ENCODE measurements at places on chromosomes 16 and 17.

- no peak for DNase-seq
Observed at GRCh38 chr16:3578121-3578520, 918 bp upstream of the NLRC3 start.

DNA sequence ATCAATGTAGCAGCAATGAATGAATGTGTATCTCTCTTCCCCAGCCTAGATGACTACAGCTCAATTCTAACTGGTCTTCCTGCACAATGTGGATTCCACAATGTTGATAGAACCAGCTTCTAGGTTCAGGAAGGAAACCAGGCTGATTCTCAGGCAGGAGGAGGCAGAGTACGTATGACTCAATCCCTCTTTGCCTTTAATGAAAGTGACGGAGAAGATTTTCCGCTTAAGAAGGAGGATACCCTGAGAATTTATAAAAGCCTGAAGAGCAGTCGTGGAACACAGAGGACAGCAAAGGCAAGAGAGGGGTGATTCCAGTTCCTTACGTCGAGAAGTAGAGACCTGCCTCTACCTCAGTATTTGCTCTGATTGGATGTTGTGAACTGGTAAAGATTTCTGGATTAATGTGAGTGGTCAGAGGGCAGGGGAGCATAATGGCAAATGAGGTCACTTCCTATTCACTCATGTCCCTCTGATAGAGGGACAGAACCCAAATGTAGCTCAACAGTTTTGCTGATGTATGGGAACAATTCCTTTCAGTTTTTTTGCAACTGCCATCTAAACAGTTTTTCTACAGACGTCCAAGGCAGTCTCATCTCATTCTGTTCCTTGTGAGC lies 15.0 kb upstream of the SLC16A11 start:
- DNase-seq, result no peak

DNA sequence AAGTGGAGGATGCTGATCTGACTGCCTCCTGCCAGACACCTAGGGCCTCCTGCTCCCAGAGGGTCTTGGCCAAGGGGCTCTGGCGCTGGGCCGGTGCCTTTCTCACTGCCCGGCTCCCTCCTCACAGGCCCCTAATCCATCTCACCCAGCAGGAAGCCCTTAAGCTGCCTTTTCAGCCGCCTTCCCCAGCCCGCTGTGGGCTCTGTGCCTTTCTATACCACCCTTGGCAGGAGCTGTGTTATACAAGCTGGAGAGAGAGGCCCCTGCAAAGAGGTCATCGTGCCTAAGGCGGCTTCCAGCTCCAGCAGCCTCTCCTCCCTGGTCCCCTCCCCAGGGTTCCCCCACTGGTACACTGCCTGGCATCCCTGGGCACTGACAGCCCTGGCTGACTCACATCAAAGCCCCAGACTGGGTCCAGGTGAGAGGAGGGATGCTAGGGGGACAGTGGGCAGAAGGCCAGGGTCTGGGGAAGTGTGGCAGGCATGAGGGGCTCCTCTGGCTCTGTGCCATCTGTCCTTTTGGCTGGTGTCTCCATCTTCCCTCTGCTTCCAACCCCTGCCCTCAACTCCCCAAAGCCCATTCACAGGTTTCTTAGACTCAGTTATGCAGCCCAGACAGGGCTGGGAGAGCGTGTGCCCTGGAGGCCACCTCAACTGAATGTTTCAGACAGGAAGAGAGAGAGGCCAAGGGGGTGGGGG lies 15.3 kb upstream of the FZD2 start:
- DNase-seq, result peak; percentile 80

- no peak for DNase-seq
Observed at GRCh38 chr17:18246109-18246725, 12.3 kb downstream of the FLII start.

- no peak for DNase-seq
Observed at GRCh38 chr17:28667870-28668269, 5.9 kb downstream of the SUPT6H start.

GRCh38 chr17:45256114-45256966 lies 5.6 kb downstream of the SPATA32 start:
- DNase-seq, result no peak

DNA sequence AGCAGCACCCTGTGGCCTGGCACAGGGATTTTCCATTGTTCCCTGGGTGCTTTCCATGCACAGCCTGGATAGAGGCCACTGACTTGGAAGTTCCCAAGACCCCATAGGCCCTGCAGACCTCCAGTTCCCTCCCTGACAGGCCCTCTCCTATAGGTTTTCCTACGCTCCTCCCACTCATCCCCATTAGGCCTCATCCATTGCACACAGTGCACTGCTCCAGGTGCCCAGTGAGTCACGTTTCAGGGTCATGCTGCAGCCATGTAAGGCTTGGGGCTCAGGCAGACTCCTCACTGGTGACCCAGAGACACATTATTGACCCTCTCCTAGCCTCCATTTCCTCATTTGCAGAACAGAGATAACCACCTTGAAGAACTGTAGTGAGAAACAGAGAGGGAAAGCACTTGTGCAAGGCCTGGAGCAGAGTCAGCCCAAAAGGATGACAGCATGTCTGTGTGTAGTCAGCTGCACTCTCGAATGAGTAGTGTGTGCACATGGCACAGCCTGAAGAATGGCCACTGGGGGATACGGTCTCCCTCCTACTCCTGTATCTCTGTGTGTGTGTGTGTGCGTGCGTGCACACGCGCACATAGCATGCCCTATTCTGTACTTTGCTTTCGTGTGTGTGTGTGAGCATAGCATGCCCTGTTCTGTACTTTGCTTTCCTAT lies 26.8 kb downstream of the DRC3 start:
- no peak for DNase-seq

GRCh38 chr16:3095869-3096268 lies 3.2 kb downstream of the ZSCAN10 start:
- no peak for DNase-seq

GRCh38 chr16:59964232-59964924 lies 1230.3 kb upstream of the GOT2 start:
- no peak for DNase-seq

- DNase-seq, result no peak
Observed at GRCh38 chr17:77869041-77869599, 89.4 kb upstream of the TNRC6C start.

GRCh38 chr16:79519448-79519847 lies 81.1 kb downstream of the MAF start:
- DNase-seq, result no peak

GRCh38 chr17:15220785-15221184 lies 44.3 kb downstream of the PMP22 start:
- no peak for DNase-seq

- no peak for DNase-seq
Observed at GRCh38 chr17:37339321-37339720, 36.5 kb upstream of the C17orf78 start.

DNA sequence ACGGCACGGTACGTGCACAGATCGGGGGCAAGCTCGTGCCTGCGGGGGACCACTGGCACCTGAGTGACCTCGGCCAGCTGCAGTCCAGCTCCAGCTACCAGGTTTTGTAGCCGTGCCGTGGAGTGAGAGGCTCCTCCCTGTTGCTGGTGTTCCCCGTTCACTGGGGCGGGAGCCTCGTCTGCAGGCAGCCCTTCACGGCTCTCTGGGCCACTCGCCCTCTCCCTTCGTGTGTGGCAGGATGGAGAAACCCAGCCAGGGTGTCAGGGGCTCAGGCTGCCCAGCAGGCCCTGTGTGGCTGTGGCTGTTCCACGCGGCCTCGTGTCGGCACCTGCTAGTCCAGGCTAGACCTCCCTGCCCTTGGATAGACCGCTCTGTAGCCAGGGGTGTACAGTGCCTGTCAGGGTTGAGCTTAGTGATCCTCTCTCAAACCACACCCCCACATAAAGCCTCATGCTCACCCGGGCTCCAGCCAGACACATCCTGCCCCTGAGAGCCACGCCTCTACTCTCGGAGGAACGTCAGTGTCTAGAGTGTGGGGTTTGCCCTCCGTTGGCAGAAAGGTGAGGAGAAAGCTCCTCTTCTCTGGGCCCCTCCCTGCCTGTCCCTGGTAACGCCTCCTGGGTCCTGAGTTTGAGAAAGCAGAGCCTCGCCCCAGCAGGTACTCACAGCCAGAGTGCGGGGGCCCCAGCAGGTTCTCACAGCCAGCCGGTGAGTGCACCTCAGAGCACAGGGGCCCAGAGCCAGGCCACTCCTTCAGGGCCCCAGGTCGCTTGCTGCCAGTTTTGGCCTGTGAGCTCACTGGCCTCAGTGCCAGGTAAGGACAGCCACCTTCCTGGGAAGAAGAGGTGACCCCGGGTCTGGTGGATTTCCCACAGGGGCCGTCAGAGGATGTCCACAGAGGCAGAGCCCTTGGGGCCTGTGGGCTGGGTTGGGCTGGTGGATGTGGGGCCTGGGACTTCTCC lies 27.7 kb downstream of the NME3 start:
- peak; percentile 50 for DNase-seq

GRCh38 chr16:4892361-4893102 lies 44.4 kb downstream of the PPL start:
- DNase-seq, result no peak

DNA sequence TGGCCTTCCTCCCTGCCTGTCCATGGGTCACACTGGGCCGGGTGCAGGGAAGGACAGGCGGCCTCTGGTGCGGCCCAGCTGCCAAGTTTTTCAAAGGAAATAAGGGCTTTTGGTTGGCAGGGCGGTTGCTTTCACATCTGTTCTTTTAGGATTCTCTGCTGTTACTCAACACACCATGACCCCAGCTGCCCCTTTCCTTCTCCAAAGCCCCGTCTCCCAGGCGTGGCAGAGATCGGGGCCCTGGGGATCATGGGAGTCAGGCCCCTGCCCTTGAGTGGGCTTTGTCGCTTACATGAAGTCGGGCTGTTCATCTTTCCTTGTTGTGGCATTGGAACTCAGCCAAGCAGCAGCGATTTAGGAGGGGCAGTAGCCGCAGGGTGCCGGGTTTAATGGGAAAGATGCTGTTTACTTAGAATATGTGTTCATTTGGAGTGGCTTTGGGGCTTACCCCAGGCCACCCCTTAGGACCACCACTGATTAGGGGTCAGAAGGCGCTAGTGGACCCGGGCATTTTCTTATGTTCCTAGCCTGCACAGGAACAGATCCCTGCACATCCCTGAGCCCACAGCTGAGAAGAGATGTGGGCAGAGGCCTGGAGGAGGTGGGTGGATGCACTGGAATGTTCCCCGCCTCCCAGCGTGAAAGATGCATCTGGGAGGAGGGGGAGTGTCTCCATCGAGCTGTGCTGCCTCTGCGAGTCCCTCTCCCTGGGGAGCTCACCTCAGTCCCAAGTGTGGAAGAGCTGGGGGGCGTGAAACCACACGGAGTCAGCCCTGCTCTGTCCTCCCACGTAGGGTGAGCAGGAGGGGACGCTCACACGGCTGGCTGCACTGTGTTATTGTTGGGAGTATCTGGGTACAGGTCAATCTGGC lies 6.8 kb upstream of the ADCY7 start:
- DNase-seq, result peak; percentile 58

- peak; percentile 94 for DNase-seq
Observed at GRCh38 chr17:47253541-47254402, at the start of gene ITGB3. Gene ITGB3 (plus strand): TSS chr17:47253827. CDS start chr17:47253862, 35 bp downstream.

DNA sequence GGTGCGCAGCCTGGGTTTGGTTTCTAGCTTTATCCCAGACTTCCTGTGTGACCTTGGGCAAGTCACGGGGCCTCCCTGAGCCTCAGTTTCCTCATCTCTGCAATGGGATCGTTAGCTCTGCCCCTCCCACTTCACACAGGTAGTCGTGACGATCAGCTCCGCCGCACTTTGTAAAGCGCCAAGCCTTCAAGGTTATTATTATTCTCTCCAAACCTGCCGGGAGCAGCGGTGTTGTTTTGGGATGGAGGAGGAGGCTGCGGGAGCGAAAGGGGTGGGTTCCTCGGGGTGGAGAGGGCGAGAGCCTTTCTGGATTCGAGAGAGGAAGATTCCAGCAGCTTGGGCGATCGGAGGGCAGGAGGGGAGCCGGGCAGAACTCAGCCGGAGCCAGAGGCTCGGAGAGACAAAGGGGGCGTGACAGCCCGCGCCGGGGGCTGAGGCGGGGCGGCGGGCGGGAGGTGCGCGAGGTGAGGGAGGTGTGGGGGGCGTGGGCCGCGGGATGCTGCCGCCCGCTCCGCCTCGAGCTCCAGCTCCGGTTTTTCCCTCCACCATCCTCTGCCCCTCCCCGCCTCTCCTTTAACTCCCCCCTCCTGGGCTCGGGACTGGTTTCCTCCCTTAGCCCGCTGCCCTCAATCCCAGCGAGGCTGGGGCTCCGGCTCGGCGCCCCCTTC lies at the start of gene EFNB3:
Gene EFNB3, plus strand, starts transcription at position 602 of the 668 bp plus-strand sequence. CDS start 397 bp downstream, outside the sequence.
- DNase-seq, result peak; percentile 94

- no peak for DNase-seq
Observed at GRCh38 chr17:33948309-33948708, 306.8 kb upstream of the CCL2 start.

GRCh38 chr16:28082624-28083023 lies 19.1 kb upstream of the GSG1L start:
- DNase-seq, result peak; percentile 68

DNA sequence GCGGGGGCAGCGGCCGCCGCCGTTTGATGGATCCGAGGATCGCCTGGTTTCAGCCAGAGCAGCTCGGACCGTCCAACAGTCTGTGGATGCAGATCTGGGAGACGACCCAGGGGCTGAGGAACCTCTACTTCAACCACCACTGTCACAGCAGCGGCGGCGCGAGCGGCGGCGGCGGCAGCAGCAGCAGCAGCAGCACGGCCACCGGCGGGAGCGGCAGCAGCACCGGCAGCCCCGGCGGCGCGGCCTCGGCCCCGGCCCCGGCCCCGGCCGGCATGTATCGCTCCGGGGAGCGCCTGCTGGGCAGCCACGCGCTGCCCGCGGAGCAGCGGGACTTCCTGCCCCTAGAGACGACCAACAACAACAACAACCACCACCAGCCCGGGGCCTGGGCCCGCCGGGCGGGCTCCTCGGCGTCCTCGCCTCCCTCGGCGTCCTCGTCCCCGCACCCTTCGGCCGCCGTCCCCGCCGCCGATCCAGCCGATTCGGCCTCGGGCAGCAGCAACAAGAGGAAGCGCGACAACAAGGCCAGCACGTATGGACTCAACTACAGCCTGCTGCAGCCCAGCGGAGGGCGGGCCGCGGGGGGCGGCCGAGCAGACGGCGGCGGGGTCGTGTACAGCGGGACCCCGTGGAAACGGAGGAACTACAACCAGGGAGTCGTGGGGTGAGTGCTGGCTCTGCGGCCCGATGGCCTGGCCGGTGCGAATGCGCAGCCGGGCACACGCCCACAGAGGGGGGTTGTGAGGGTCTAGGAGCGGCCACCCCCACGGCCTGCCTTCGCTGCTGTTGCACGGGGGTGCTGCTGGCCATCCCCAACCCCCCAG lies 702 bp downstream of the TENT4B start:
- peak; percentile 72 for DNase-seq

DNA sequence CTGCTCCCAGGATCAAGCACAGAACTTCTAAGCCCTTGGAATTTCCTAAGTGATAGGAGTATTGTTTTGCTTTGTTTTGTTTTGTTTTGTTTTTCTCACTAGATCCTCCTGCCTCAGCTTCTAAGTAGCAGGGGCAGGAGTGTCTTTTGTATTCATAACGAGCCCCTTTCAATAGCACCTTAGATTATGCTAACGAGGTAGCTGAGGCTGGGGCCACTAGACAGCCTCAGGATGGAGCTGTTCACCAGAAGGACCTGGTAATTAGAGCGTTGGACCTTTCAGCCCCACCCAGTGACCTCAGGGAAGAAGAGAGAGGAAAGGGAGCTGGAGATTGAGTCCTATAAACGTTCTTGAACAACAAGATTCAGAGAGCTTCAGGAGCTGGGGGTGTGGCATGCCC lies 43.6 kb downstream of the IKZF3 start:
- no peak for DNase-seq

All from islet precursor cell (in vitro differentiated cells).